ENCODE measurements at places on chromosomes 3 and 15. TPM values are rescaled to one million over a fixed set of nuclear protein-coding genes. Genes with fewer than 3 reads are reported as not detected.

Gene GATM
- not detected for total RNA-seq

Gene VEPH1
- total RNA-seq = 29.3 TPM

Gene COX5A
- total RNA-seq = 105 TPM

Gene OR5H15
- not detected for total RNA-seq

Gene ZNF717
- 6.6 TPM for total RNA-seq

Gene C3orf85
- total RNA-seq = not detected

Gene LRRC57
- 11.0 TPM for total RNA-seq

Gene CASR
- total RNA-seq = not detected

Gene IRAK2
- 2.7 TPM for total RNA-seq

Gene MLF1
- total RNA-seq = 4.9 TPM

Gene GP9
- not detected for total RNA-seq

Gene OR5K2
- not detected for total RNA-seq

Gene LYZL4
- total RNA-seq = not detected

Gene DET1
- total RNA-seq = 5.2 TPM

Gene THSD4
- 12.6 TPM for total RNA-seq

Gene OCA2
- total RNA-seq = not detected

Gene A4GNT
- total RNA-seq = not detected

Gene CFAP20DC
- total RNA-seq = 4.5 TPM

Gene PIGZ
- 9.7 TPM for total RNA-seq

Gene SOX2
- not detected for total RNA-seq

Gene CHST2
- total RNA-seq = 74.7 TPM

Gene CYB561D2
- 23.1 TPM for total RNA-seq
